Breast epithelium (tissue), 4 donors: ENCODE measurements at places on chromosomes 7 and 10. TPM values are rescaled to one million over a fixed set of nuclear protein-coding genes. Genes with fewer than 3 reads are reported as not detected.

CPA2 gene
- total RNA-seq, result not detected

FGF8 gene
- total RNA-seq, result not detected

HTRA1 gene
- total RNA-seq, result 347 TPM

HTR5A gene
- not detected for total RNA-seq

SPDYE6 gene
- not detected for total RNA-seq

AMZ1 gene
- total RNA-seq, result 0.33 TPM

CACNB2 gene
- 7.5 TPM for total RNA-seq

HHEX gene
- 5.6 TPM for total RNA-seq

PNLIPRP2 gene
- not detected for total RNA-seq

MRPL32 gene
- 49.0 TPM for total RNA-seq

GAD2 gene
- not detected for total RNA-seq

CALN1 gene
- total RNA-seq, result under 0.01 TPM

ZNF775 gene
- total RNA-seq, result 1.9 TPM

DNA sequence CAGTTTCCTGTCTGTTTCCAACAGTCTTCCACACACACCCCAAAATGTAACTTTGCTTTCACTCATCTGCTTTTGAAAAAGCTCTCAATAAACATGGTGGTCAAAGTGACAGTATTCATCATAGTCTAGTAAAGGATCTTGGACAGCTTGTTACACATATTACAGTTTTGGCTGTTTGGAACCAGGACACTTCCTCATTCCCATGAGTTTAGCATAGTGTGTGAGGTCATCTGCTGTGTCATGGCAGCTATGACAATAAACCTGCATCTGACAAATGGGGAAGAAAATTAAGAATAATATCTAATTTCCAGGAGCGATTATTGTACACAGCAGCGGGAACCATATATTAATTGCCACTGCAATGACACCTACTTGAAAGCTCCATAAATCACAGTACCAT, 184.3 kb upstream of the SLC26A5 start:
- no peak for DNase-seq
- H3K4me1 ChIP-seq, result no peaks in the 10 kb centered on the region
- no peaks in the 10 kb centered on the region for H3K27me3 ChIP-seq

DNA sequence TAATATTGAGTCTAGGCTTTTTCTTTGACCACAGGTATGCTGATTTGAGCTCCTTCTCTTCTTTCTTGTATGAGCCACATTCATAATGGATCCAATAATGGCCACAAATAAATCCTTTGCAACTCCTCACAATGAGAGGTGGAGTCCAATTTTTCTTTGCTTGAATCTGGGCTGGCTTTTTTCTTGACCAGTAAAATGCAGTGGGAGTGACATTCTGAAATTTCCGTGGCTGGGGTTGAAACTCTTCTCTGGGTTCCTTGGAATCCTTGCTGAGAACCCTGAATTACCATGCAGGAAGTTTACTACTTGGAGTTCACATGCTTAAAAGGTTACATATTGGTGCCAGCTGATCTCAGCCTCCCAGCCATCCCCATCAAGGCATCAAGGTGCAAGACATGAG, 22.4 kb upstream of the FAM180A start:
- H3K27ac ChIP-seq, result no peak overlapping the region
- no peaks in the 10 kb centered on the region for H3K4me1 ChIP-seq
- no peak overlapping the region for H3K4me3 ChIP-seq

GRCh38 chr10:62018131-62018911, 116.8 kb downstream of the ARID5B start:
- H3K4me3 ChIP-seq, result no peak overlapping the region
- H3K36me3 ChIP-seq, result no peaks in the 10 kb centered on the region
- H3K4me1 ChIP-seq, result no peaks in the 10 kb centered on the region
- no peaks in the 10 kb centered on the region for H3K27me3 ChIP-seq
- peak overlapping the region; percentile 82 for H3K27ac ChIP-seq

DNA sequence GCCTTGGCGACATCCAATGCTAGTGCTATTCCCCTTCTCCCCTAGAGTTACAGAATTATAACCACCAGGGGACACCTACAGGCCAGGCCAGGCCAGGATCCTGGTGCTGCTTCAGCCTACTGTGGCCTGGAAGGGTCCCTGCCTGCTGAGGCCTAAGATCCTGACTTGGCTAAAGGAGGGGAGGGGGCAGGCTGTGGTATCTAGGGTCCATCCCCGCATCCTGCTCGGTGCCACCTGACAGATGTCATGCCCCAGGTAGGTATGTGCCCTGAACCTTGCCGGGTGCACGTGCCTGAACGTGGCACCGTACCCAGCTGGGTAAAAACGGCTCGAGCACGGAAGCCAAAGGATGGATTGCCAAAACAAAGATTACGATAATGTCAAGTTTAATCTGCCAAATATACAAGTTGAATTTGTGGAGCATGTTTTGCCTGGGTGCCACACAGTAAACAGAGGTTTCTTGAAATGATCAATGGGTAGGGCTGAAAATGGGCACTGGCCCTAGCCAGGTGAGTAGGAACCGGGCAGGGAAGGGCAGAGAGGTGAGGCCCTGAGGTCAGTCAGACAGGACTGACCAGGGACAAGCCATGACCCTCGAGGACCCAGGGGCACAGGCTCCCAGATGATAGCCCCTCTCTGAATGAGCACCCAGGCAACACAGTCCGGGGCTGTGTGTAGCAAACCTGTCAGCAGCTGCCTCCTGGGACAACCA, 12.6 kb downstream of the PDAP1 start:
- H3K27me3 ChIP-seq, result no peaks in the 10 kb centered on the region
- DNase-seq, result no peak
- no peak overlapping the region for H3K27ac ChIP-seq

DNA sequence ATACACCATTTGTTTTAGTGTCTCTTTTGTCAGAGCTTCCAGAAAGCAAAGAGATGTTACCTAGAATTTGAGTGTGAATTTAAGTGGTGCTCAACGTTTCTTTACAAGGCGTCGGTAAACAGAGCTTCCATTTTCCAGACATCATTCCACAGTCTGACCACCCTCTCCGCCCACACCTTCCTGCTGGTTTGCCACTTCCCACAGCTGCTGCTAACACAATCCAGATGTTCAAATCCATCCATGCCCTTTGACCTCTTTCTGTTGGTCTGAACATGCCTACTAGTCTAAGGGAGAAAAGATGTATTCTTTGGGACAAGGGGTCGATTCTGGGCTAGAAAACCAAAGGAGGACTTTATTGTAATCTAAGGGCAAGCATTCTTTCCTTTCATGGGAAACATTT, 86.1 kb downstream of the FAM107B start:
- no peak overlapping the region for H3K27ac ChIP-seq
- no peaks in the 10 kb centered on the region for H3K36me3 ChIP-seq
- H3K4me3 ChIP-seq, result no peak overlapping the region
- no peak for DNase-seq
- no peaks in the 10 kb centered on the region for H3K27me3 ChIP-seq

- H3K27me3 ChIP-seq, result no peaks in the 10 kb centered on the region
- H3K4me3 ChIP-seq, result no peak overlapping the region
- no peak for DNase-seq
- H3K4me1 ChIP-seq, result no peaks in the 10 kb centered on the region
- no peaks in the 10 kb centered on the region for H3K36me3 ChIP-seq
Observed at GRCh38 chr7:17391366-17391765, 92.9 kb downstream of the AHR start.

- no peak for DNase-seq
- H3K27me3 ChIP-seq, result no peaks in the 10 kb centered on the region
- H3K4me3 ChIP-seq, result no peak overlapping the region
- H3K27ac ChIP-seq, result peak overlapping the region; percentile 74
- H3K36me3 ChIP-seq, result no peaks in the 10 kb centered on the region
Observed at GRCh38 chr7:27952456-27953285, 212.7 kb downstream of the TAX1BP1 start.

GRCh38 chr7:36600869-36601530, 123.3 kb downstream of the AOAH start:
- no peaks in the 10 kb centered on the region for H3K36me3 ChIP-seq
- H3K4me1 ChIP-seq, result no peaks in the 10 kb centered on the region
- no peak overlapping the region for H3K4me3 ChIP-seq
- H3K27me3 ChIP-seq, result no peaks in the 10 kb centered on the region

GRCh38 chr10:75238182-75239095, 2.7 kb upstream of the COMTD1 start:
- H3K4me1 ChIP-seq, result peaks cover 9% of the 10 kb centered on the region
- H3K27ac ChIP-seq, result no peak overlapping the region
- no peak overlapping the region for H3K4me3 ChIP-seq
- no peaks in the 10 kb centered on the region for H3K36me3 ChIP-seq
- DNase-seq, result no peak
- no peaks in the 10 kb centered on the region for H3K27me3 ChIP-seq

GRCh38 chr10:77355844-77356243, 281.8 kb downstream of the KCNMA1 start:
- H3K4me1 ChIP-seq, result no peaks in the 10 kb centered on the region
- DNase-seq, result no peak
- no peak overlapping the region for H3K27ac ChIP-seq

DNA sequence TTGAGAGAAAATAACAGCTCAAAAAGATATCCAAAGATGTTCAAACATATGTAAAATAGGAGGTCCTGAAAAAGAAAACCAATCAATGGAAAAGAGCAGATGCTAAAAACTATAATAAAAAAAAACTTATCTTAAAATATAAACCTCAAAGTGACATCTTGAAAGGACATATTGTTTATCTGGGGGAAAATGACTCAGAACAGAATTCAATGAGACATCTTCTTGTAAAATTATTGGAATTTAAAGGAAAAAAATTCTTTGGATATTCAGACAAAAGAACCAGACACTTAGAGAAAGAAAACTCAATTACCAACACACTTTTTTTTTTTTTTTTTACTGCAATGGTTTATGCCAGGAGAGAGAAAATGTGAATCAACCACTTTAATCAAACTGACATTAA, 58.9 kb downstream of the NAMPT start:
- DNase-seq, result no peak
- no peak overlapping the region for H3K4me3 ChIP-seq
- H3K27ac ChIP-seq, result no peak overlapping the region
- no peaks in the 10 kb centered on the region for H3K27me3 ChIP-seq
- no peaks in the 10 kb centered on the region for H3K4me1 ChIP-seq

GRCh38 chr7:121385800-121386179, 10.3 kb downstream of the FAM3C start:
- H3K27me3 ChIP-seq, result no peaks in the 10 kb centered on the region
- no peaks in the 10 kb centered on the region for H3K4me1 ChIP-seq
- DNase-seq, result no peak

DNA sequence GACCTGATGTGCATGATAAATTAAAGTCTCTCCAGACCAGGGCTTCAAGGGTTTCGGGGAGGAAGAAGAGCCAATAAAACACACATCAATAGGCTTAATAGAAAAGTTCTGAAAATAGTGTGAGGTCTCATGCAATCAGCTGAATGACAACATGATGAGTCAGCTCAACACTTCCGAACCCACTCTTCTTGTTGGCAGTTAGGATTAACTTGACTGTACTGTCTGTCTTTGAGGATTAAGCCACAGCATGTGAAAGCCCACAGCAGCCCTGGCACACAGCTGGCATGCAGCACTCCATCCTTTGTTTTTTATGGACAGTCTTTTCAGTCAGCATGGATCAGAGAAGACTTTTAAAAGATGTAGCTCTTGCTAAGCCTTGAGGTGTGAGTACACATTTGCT, 526.9 kb upstream of the VSTM2A start:
- H3K36me3 ChIP-seq, result no peaks in the 10 kb centered on the region
- H3K4me3 ChIP-seq, result no peak overlapping the region
- no peak for DNase-seq
- no peak overlapping the region for H3K27ac ChIP-seq
- H3K27me3 ChIP-seq, result no peaks in the 10 kb centered on the region

DNA sequence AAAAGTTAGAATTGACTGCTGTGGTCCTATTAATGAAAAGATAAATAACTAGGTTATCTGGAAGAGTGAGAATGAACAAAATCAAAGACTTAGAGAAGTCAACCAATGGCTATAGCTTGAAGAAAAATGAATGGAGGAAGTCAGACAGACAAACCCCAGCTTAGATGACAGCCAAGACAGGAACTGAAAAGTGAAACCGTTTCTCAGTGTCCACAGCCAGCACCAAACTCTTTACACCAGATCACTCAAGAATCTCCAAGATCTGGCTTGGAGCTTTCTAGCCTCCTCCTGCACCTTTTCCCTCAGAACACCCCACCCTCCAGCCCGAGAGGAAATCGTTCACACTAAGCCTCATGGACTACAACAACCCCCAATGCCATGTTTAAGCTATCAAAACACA, 167.0 kb downstream of the SFMBT2 start:
- H3K36me3 ChIP-seq, result no peaks in the 10 kb centered on the region
- no peak overlapping the region for H3K27ac ChIP-seq
- no peaks in the 10 kb centered on the region for H3K4me1 ChIP-seq
- H3K4me3 ChIP-seq, result no peak overlapping the region
- no peaks in the 10 kb centered on the region for H3K27me3 ChIP-seq

DNA sequence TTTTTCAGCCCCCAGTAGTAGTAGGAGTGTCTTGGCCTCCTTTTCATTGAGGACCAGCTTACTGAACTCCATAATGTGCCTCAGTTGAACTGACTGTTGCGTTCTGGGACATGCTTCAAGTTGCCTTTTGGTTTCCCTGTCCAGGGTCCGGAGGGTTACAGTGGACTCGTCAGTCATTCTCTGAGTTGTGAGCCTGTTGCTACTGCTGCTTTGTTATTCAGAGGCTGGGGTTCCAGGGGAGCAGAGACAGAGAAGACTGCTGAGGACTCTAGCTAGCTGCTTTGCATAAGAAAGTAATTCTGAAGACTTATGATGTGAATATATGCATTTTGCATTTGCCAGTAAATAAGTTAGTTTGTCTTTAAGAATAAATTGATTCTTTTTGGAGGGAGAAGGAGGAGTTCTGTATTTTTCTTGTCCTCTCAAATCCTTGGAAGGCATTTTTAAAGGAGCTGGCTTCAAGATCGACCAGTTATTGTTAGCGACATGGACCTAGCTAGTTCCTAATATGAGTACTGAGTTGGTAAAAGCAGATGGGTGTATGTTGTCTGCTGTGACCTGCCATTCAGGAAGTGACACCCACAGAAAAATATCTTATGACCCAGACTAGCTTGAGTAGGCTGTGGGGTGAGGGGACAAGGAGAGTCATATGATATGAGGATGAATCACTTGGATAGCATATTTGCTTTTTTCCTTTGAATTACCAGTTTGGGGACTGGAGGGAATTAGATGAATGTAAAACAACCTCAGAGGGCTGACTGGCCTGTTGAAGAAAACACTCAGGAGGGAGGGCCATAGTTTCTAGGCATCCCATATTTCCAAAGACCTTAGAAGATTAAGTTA, 8.3 kb downstream of the PI4K2A start:
- H3K36me3 ChIP-seq, result no peaks in the 10 kb centered on the region
- no peak overlapping the region for H3K4me3 ChIP-seq
- H3K27ac ChIP-seq, result peak overlapping the region; percentile 50

- H3K27ac ChIP-seq, result no peak overlapping the region
- H3K36me3 ChIP-seq, result peaks cover 10% of the 10 kb centered on the region
- DNase-seq, result peak; percentile 35
- H3K4me3 ChIP-seq, result no peak overlapping the region
- no peaks in the 10 kb centered on the region for H3K4me1 ChIP-seq
Observed at GRCh38 chr7:44057849-44058758, 7.3 kb downstream of the PGAM2 start.
